ENCODE measurements at places on chromosomes 1 and 21.

DNA sequence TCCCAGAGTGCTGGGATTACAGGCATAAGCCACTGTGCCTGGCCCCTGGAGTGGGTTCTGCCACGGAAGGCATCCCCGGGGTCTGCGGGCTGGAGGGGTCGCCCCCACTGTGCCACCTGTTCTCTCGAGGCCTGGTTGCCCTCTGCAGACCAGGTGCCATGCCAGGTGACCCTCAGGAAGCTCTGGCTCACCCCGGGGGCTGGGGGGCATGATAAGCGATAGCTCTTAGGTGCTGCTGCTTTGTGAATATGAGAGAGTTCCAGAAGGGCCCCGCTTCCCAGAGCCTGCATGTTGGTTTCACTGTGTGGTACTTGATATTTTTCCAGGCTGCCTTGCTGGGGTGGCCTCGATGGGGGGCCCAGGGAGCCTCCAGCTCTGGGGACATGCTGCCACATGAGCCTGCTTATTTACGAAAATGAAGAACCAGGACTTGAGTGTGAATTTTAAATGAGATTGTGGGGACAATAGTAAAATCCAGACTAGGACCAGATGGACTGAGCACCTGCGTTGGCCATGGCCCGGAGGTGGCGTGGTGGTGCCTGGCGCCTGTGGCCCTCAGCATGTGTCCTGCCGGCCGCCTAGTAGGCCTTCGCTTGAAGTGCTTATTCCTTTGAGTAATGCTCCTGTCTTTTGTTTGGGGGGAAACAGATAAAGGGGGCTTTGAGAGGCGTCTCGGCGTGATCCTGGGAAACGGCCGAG, 7.3 kb downstream of the SKI start:
- H3K27me3 ChIP-seq = no peaks in the 10 kb centered on the region
- H3K36me3 ChIP-seq = no peaks in the 10 kb centered on the region
- DNase-seq = no peak
- H3K27ac ChIP-seq = no peak overlapping the region
- H3K4me1 ChIP-seq = peaks cover 41% of the 10 kb centered on the region

- H3K4me3 ChIP-seq = no peak overlapping the region
- H3K4me1 ChIP-seq = peaks cover 7% of the 10 kb centered on the region
- H3K27ac ChIP-seq = no peak overlapping the region
- no peaks in the 10 kb centered on the region for H3K27me3 ChIP-seq
- H3K36me3 ChIP-seq = no peaks in the 10 kb centered on the region
Observed at GRCh38 chr1:14363036-14363590, 235.4 kb upstream of the KAZN start.

DNA sequence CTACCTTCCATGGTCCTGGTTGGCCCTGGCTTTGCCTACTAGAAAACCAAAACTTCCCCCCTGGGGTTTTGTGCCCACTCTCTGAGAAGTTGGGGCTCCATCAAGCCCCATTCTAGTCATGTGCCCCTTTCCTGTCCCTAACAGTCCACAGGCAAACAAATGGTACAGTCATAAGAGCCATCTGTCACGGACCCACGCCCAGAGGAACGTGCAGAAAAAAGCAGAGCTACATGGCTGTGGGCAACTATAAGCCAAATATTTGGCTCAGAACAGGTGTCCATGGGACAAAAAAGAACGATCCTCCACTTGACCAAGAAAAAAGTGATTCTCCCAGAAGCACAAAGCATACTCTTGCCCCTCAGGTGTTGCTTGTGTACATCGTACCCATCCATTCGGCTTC, 14.6 kb upstream of the TRNAU1AP start:
- H3K4me1 ChIP-seq = no peaks in the 10 kb centered on the region
- H3K4me3 ChIP-seq = no peak overlapping the region
- no peaks in the 10 kb centered on the region for H3K27me3 ChIP-seq
- no peak for DNase-seq

DNA sequence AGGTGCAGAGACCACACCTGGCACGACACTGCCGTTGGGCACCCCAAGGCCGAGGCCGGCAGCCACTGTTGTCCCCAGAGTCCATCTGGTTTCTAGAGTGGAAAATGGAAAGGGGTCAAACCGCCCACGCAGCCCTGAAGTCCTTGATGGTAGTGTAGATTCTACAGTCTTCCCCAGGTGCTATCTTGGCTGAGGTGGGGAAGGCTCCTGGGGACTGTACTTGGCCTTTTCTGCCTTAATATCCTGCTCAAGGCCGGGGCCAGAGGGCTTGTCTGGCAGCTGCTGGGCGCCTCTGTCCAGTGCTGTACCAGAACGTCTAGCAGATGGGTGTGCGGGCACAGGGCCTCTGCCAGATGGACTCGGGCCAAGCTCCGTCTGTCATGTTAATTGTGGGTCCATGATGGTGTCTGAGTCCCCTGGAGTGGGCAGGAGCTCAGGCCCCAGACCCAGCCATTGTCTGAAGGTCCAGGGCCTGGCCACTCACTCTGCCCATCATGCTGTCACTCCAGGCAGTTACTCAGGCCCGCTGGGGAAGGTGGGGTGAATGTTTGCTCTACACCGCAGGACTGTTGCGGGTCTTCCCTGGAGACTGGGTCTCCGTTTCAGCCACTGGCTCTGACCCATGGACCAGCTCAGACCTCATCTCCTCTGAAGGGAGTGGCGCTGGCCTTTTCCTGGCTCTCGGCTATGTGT, 161.9 kb upstream of the COL6A1 start:
- H3K4me3 ChIP-seq = no peak overlapping the region
- no peaks in the 10 kb centered on the region for H3K4me1 ChIP-seq
- no peak overlapping the region for H3K27ac ChIP-seq
- H3K36me3 ChIP-seq = no peaks in the 10 kb centered on the region
- no peaks in the 10 kb centered on the region for H3K27me3 ChIP-seq

DNA sequence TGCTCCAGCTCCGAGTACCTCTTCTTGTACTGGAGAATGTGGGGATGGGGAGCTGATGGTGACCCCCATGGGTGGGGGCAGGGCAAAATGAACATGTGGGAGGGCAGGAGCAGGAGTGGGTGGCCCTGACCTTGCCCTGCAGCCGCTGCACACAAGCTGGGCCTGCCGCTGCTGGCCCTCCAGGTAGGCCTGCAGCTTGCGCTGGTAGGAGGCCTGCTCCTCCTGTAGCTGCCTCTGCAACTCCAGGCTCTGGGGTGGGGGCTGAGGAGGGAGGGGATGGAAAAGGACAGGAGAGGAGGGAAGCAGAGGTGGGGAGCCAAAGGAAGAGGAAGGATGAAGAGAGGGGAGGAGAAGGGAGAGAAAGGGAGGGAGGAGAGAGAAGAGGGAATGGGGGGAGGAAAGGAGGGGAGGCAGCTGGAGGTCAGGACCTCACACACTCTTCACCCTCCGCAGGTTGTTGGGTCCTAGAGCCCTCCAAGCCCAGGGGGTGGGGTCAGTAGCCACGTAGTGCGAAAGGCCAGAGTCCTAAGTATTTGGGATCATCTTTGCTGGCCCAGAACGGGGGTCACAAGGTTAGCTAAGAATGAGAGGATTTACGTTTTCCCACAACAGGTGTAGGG, 22.9 kb downstream of the RNU1-1 start:
- DNase-seq = peak; percentile 51
- H3K36me3 ChIP-seq = no peaks in the 10 kb centered on the region
- H3K4me3 ChIP-seq = no peak overlapping the region
- H3K27me3 ChIP-seq = no peaks in the 10 kb centered on the region
- no peak overlapping the region for H3K27ac ChIP-seq

- H3K4me3 ChIP-seq = no peak overlapping the region
- no peaks in the 10 kb centered on the region for H3K4me1 ChIP-seq
- no peaks in the 10 kb centered on the region for H3K27me3 ChIP-seq
- no peak for DNase-seq
- H3K27ac ChIP-seq = no peak overlapping the region
Observed at GRCh38 chr1:222372221-222372620, 175.7 kb downstream of the HHIPL2 start.

- peaks cover 13% of the 10 kb centered on the region for H3K27me3 ChIP-seq
- no peak overlapping the region for H3K27ac ChIP-seq
- H3K36me3 ChIP-seq = no peaks in the 10 kb centered on the region
- peak overlapping the region; percentile 98 for H3K4me3 ChIP-seq
- DNase-seq = no peak
- H3K4me1 ChIP-seq = peaks cover 40% of the 10 kb centered on the region
Observed at GRCh38 chr1:2228694-2229036, 546 bp downstream of the SKI start.

DNA sequence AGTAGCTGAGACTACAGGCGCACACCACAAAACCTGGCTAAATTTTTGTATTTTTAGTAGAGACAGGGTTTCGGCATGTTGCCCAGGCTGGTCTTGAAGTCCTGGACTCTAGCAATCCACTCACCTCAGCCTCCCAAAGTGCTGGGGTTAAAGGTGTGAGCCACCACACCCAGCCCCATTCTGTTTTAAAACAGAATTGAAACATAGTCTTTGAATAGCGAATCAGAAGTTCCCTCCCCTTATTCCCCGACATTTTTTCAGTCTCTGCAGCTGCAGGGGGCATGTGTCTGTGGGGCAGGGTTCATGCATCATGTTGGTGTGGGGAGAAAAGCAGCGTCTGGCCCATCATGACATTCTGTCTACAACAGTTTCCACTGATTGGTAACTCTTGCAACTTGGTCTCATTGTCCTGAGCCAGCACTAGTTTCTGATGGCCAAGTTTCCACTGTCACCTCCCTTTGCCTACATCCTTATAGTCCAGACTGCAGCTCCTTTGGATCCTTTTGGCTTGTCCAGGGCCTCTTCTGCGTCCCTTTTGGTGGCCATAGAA, 15.6 kb upstream of the HHAT start:
- no peak overlapping the region for H3K4me3 ChIP-seq
- H3K27ac ChIP-seq = no peak overlapping the region
- H3K27me3 ChIP-seq = no peaks in the 10 kb centered on the region
- no peaks in the 10 kb centered on the region for H3K36me3 ChIP-seq
- no peak for DNase-seq
- H3K4me1 ChIP-seq = peaks cover 4% of the 10 kb centered on the region

DNA sequence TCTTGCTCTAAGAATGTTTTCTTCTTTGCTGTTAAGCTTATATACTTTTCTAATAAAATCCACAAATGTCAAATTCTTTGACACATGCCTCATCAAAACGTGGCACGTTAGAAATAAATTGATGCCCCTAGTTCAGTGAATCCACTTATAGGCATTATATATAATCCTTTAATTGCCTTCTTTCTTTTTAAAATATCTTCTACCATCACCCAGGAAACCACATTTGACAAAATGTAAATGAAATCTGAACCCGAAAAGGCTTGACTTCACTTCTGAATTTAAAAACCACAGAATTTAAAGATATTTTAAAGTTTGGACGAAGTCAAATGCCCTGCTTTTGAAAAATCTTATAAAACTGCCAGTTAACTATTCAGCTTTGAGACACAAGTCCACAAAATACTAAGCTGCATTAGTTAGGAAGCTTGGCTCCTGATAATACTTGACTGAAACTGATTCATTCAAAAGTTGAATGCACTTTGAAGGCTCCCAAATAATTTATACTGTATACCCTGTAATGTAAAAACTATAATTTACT, 22.4 kb upstream of the KIFAP3 start:
- H3K36me3 ChIP-seq = no peaks in the 10 kb centered on the region
- H3K4me3 ChIP-seq = no peak overlapping the region
- H3K27me3 ChIP-seq = peaks cover 42% of the 10 kb centered on the region
- peaks cover 17% of the 10 kb centered on the region for H3K4me1 ChIP-seq
- DNase-seq = no peak

- no peaks in the 10 kb centered on the region for H3K27me3 ChIP-seq
- no peak overlapping the region for H3K4me3 ChIP-seq
- peaks cover 21% of the 10 kb centered on the region for H3K4me1 ChIP-seq
- no peaks in the 10 kb centered on the region for H3K36me3 ChIP-seq
Observed at GRCh38 chr1:109954041-109954512, 30.5 kb upstream of the AHCYL1 start.

DNA sequence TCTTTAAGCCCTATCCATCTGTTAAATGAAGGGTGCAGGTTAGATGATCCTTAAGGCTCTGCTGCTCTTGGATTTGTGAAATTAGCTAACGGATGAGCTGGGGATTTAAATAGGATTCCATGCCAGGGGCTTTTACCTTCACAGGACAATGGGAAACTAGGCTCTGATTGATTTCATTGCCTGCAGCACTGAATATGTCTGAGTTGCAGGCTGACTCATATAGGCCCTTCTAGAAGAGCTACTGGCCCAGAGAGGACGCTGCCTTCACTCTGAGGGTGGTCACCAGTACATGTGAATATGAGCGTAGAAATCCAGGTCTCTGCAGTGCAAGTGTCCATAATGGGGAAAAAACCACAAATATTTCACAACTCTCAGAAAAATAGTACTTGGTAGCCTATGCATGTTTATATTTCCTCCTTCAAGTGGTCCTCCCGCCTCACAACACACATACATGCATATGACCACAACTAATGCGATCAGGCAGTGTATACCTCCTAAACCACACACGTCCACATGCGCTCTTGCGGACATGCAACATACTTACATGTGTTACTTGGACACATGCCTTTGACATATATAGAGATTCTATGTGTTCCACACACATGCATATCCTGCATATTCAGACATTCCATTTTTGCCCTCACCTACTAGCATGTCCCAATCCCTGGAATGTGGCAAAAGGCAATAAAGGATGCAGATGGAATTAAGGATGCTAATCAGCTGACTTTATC, 233.8 kb upstream of the JUN start:
- no peaks in the 10 kb centered on the region for H3K36me3 ChIP-seq
- H3K27me3 ChIP-seq = peaks cover 31% of the 10 kb centered on the region
- H3K27ac ChIP-seq = no peak overlapping the region
- H3K4me3 ChIP-seq = no peak overlapping the region

DNA sequence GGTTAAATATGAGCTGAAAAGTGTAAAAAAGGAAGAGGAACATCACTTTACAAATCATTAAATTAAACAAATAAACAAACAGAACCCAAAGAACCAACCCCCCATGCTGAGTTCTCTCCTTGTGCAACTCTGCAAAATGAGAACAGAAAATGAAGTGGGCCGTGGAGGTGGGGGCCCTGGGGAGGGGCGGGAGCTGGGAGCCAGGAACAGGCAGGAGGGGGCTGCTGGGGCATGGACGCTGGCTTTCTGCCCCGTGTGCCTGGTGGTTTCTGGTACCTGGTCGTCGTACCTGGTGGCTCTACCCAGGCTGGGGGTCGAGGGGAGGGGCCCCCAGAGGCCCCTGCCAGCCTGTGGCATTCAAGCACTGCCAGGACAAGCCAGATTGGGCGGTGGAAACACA, 10.8 kb downstream of the GPR37L1 start:
- H3K36me3 ChIP-seq = no peaks in the 10 kb centered on the region
- H3K4me3 ChIP-seq = no peak overlapping the region
- H3K27ac ChIP-seq = no peak overlapping the region
- DNase-seq = no peak
- H3K4me1 ChIP-seq = no peaks in the 10 kb centered on the region
- no peaks in the 10 kb centered on the region for H3K27me3 ChIP-seq

DNA sequence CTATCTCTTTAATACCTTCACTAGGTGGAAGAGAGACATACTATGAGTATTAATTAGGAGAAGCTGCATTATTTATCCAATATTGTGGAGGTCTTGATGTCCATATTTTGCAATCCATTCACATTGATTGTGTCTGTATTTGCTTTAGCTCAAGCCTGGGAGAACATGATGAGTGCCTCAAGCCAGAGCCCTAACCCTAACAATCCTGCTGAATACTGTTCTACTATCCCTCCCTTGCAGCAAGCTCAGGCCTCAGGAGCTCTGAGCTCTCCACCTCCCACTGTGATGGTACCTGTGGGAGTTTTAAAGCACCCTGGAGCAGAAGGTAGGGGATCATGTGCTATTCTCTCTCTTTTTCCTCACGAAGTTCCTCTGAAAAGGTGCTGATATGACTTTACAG, 99.5 kb downstream of the CC2D1B start:
- no peak overlapping the region for H3K27ac ChIP-seq
- H3K27me3 ChIP-seq = no peaks in the 10 kb centered on the region
- DNase-seq = no peak
- no peaks in the 10 kb centered on the region for H3K36me3 ChIP-seq
- H3K4me1 ChIP-seq = peaks cover 12% of the 10 kb centered on the region
- no peak overlapping the region for H3K4me3 ChIP-seq
